Activated T-helper 1 cell treated with anti-CD3 and anti-CD28 coated beads, Interleukin-2, amount 50 U/mL, for 16 hours (primary cell): ENCODE measurements at places on chromosomes 12 and 14.

- DNase-seq = no peak
Measured at GRCh38 chr12:13176256-13176655, 20.3 kb upstream of the EMP1 start.

DNA sequence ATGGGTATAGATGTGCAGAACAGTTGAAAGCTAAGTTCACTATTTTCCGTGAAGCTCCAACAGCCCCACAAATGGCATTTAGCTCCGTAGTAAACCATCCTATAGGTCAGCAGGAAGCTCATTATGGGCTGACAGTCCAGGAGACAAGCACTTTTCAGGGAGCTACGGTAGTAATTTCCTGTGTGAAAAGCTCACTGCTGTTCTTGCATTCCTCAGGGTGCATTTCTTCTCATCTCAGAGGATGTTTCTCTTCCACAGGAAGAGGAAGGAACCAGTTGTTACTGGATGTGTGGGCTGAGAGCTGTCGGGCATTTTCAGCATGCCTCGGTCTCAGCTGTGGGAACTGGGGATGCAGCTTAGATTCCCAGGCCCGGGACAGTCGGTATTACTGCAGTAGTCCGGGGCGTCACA, 72.8 kb downstream of the GALNT4 start:
- no peak for DNase-seq

- DNase-seq = no peak
Measured at GRCh38 chr12:131121705-131122405, 168.1 kb downstream of the ADGRD1 start.

- DNase-seq = no peak
Measured at GRCh38 chr12:11758087-11758486, 108.6 kb downstream of the ETV6 start.

DNA sequence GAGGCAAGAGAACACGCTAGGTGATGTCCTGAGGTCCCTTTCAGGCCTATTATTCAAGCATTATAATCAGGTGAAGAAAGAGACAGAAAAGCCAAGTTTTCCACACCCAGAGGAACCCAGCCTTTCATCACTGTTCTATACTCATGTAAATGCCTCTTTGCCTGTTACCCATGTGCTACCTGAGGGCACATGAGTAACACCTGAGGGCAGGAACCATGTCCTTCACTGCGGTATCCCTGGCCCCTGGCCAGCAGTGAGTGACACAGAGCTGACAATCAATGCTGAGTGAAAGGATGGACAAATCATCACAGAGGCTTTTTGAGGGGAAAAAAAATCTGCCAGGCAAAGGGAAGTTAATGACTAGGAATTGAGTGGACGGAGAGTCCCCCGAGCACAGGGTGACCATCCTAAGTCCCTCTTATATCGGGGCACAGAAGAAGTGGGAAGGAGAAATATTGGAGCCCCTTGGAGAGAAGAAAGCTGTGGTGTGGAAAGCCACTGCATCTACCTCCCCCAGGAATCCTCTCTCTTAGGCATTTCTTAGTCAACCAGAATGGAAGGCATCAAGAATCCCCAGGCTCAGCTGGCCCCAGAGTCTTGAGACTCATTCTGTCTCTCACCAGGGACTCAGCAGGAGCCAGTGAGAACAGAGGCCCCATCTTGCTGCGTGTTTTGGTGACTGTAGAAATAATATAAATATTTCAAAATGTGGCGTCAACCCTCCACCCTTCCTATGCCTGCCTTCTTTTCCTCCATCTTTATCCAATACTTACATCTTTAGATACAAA, 212.9 kb downstream of the DPF3 start:
- no peak for DNase-seq

GRCh38 chr14:85508863-85509262, 21.1 kb upstream of the FLRT2 start:
- no peak for DNase-seq
